ENCODE measurements at places on chromosomes 7 and 10. TPM values are rescaled to one million over a fixed set of nuclear protein-coding genes. Genes with fewer than 3 reads are reported as not detected.
A peak's percentile ranks its signal among the peaks of the same experiment; 100 is the strongest.

- peak; percentile 59 for DNase-seq
Observed at GRCh38 chr10:122459561-122460273, 1.6 kb upstream of the HTRA1 start.

DNA sequence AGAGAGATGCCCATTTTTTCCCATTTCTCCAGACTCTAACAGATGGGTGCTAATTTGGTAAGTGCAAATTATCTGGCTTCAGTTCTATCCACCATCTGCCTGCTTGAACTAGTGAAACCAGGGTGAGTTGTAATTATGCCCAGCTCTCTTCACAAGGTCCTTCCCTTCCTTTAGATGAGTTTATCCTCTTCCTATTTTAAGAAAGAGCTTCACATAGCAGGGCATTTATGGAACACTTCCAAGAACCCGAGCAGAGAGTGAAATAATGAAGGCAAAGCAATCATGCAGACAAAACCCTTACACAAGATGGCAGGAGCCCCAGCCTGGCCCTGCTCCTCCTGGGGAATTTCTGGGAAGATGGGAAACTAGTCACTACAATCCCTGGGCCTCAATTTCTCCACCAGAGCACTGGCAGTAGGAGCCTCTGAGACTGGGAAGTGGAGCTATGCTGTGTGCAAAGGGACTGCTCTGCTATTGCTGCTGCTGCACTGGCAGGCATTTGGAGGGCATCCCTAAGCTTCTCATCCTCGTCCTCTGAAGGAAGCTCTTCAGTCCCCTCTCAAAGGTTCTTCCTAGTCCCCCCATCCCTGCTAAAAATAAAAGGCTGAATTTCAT is 33.7 kb upstream of the PLXNA4 start:
- DNase-seq = no peak

- DNase-seq = no peak
Observed at GRCh38 chr10:58853668-58854067, 322.8 kb upstream of the PHYHIPL start.

DNA sequence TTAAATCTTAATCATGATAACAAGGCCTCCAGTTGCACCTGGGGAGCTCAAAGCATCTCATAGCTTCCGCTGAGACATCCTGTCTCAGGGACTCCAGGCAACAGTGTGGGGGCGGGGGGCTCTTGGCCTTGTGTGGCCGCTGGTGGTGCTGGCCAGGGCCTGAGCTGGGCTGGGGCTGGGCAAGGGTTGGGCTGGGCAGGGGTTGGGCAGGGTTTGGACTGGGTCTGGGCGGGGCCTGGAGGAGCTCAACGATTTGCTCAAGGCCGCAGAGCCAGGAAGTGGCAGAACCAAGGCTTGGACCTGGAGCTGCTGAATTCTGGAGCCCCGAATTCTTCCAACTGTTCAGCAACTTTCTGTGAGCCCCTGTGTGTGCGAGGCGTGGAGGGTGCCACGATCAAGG is 37.9 kb upstream of the PSMG3 start:
- no peak for DNase-seq

DNA sequence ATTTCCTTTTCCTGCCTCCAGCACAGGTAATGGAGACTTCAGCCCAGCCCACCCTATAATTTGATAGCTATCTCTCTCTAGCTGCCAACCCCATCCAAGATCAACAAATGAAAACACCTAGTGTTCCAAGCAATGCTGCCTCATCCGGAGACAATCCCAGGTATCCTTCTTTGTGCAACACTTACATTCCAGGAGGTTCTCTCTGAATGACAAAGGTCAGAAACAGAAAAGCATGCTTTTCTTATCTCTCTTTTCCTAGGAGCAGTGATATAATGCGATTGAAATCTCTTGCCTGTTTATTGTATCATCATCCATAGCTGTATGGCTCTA is 699.3 kb downstream of the INHBA start:
- DNase-seq = peak; percentile 53

GRCh38 chr7:28362812-28363211 is 49.5 kb upstream of the CREB5 start:
- no peak for DNase-seq

DNA sequence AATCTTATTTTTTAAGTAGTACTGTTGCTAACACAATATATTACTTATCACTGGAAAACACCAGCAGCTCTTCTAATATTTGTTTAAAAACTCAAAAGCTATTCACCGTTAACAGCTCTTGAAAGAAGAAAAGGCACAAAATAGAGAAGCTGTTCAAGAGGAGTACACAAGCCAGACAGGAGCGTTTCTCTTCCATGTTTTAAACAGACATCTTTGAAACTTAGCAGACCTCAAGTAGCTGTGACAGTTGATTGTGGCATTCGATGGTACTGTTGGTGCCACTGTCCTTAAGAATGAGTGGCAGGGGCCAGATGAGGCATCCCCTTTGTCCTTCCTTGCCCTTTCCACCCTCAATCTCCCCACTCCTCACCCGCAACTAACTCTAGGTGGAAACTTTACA is 81.6 kb upstream of the PRR15 start:
- no peak for DNase-seq

DNA sequence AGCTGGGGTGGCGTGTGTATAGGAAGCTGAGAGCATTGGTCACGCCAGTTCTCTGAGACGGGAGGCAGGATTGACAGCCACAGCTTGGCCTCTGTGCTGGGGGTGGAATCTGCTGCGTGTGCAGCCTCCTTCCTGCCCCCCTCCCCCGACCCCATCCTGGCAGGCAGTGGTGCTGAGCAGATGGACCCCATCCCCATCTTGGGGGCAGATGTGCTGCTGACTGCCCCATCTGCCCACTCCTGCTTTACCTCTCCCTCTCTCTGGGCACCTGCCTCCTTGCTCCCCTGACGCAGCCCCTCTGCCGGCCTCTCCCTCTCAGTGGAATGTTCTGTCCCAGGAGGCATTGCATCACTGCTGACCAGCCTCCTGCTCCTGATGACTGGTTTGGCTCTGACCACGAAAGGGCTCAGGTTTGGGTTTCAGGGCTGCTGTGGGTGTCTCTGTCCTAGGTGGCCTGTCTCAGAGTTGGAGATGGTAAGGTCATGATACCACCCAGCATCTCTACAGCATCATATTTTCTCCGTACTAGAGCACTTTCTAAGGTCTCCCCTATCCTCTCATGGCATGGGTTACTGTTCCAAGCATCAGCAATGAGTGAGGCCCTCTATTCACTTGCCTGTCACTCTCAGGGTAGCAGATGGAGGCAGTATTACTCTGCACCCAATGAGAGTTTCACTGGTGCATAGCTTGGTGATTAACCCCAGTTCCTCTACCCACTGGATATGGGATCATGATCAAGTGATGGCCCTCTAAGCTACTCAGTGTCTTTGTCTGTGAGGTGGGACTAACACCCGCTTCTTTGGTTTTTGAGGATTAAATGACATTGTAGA is 81.9 kb downstream of the RBM20 start:
- peak; percentile 32 for DNase-seq

DNA sequence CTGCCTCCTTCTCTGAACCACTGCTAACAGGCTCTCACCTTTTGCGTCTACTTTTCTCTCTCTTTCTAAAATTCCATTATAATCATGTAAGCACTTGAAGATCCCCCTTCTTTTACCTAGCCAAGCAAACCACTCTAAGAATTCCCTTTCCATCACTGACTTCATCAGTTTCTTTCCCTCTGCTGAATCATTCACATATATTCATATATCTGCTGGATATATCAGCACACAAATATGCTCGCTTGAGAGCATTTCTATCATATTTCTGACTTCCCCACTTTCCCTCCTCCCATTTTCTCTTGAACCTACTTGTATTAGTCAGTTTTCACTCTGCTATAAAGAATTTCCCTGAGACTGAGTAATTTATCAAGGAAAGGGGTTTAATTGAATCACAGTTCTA is 84.2 kb upstream of the LRRN3 start:
- peak; percentile 89 for DNase-seq

GRCh38 chr7:21243265-21243664 is 184.6 kb upstream of the SP4 start:
- DNase-seq = no peak

DNA sequence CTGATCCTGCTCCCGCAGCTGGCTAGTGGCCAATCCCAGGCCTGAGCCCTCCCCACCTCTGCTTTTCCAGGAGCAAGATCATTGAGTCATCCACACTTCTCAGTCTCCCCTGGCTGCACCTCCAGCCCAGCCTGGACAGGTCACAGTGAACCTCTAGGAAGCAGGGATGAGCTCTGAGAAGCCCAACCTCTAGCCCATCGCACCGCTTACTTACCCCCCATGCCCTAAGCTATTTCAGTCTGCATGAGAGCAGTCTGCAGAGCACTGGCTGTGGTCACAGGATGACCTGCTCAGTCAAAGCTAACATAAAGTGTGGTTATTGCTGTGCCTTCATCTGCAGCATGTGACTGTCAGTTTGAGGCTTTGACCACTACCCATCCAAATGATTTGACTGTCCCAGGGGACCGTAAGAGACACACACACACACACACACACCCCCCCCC is 129.2 kb downstream of the SORBS1 start:
- DNase-seq = no peak

GRCh38 chr10:69721690-69722310 is 79.9 kb upstream of the COL13A1 start:
- DNase-seq = peak; percentile 61

DNA sequence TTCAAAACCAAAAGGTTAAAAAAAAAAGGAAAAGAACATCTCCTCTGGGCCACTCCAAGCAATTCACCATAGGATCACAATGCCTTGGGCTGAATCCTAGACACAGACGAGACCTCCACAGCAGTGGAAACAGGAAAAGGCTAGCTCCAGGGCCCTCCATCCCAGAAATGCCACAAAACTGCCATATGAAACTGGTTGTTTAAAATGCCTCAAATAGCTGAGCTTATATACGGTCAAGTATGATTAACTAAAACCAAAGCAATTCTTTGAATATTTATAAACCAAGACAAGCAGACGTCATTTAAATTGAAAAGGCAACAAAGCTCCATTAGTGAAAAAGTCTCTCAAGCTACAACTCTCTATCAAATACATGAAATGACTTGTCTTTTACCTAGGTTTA is 63.1 kb downstream of the DOCK4 start:
- peak; percentile 69 for DNase-seq

DNA sequence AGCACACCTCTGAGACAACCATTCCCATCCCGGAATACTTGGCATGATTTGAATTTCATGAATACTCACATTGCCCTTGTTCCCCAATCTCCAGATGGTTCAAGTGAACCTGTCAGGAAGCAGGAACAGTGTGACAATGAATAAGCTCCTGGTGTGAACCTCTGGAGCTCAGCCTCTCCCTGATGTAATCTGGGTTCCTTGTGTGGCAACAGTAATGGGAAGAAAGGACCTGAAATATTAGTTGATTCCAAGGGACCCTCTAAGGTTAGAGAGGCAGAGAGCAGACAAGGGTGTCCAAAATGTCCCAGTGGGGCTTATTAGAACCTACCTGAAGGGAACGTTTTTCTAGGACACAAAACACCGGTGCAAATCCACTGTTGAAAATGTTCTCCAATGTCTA is 8.5 kb downstream of the OR2A7 start:
- DNase-seq = no peak

- DNase-seq = peak; percentile 74
Observed at GRCh38 chr7:106358103-106358663, 73.4 kb upstream of the NAMPT start.

- no peak for DNase-seq
Observed at GRCh38 chr7:139534096-139534495, 10.6 kb downstream of the CLEC2L start.

DNA sequence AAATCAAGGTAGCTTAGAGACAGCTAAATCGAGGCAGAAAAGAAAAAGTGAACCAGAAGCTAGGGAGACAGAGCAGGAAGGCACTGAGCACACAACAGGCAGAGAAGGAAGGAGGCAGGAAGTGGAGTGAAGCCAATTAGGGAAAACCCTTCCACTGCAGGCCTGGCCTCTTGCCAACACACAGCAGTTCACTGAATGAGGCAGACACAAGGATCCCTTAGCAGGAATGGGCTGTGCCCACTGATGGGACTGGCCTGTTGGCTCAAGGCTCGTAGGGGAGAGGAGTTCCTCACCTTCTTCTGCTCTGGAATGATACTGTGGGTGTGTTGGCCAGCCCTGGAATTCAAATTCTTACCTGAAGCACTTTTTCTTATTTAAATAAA is 220.3 kb upstream of the STK17A start:
- DNase-seq = no peak

DNA sequence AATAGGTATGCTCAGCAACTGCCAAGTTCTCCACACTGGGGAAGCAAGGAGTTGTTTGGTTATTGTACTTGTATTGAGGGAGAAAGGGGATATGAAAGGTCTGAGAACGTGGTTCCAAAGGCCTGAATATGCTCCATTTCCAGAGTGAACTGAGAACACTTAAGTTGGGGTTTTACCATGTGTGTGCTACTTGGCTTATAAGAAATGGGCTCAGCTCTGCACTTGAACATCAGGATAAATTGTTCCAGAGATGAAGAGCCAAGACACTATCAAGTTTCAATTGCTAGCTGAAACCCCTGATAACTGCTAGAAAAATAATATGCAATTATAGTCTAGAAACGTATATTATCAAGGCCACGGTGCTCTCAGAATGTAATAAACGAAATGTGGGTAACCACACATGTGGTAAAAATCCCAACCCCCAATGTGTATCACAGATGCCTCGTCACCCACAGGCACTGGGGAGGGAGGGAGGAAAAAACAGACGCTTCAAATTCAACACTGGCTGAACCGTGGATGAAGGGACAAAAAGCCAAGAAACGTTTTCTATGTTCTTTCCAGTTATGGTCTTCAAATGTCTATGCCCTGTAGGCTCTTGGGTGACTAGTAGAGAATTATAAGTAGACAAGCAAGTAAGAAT is 16.3 kb downstream of the ELMO1 start:
- DNase-seq = no peak

- peak; percentile 80 for DNase-seq
Observed at GRCh38 chr10:13299437-13300287, at the start of gene PHYH. Gene PHYH, minus strand, starts transcription at chr10:13300064. Its CDS starts 22 bp downstream, at chr10:13300042.

GRCh38 chr7:99729486-99730237 is 5.3 kb downstream of the CYP3A7 start:
- DNase-seq = no peak

DNA sequence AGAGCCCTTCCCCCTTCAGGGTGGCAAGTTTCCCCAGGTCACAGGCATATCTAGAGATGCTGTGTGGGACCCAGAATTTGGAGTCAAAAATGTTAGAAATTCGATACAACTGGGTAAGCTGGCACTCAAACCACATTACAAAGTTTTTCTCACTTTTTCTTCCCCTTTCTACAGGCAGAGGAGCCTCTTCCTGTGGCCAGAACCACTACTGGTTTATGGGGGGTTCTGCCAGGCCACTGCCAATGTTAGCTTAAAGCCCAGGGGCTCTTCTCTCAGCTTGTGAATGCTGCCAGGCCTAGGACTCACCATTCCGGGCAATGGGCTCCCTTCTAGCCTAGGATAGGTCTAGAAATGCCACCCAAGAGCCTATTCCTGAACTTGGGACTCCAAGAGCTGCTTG is 617.9 kb upstream of the PHF14 start:
- no peak for DNase-seq

The KIAA1217 gene
- 0.92 TPM for polyA plus RNA-seq

The TIMM23 gene
- 130 TPM for polyA plus RNA-seq

The TUBB8 gene
- polyA plus RNA-seq = not detected

The SLC26A3 gene
- not detected for polyA plus RNA-seq

The SLC26A4 gene
- polyA plus RNA-seq = 0.51 TPM

The TMEM176B gene
- polyA plus RNA-seq = 0.78 TPM

The KNDC1 gene
- 0.11 TPM for polyA plus RNA-seq

The ZMIZ1 gene
- 6.3 TPM for polyA plus RNA-seq

The VAX1 gene
- not detected for polyA plus RNA-seq

The ODAD2 gene
- 0.34 TPM for polyA plus RNA-seq

The FAM180A gene
- 15.6 TPM for polyA plus RNA-seq

The ADAM22 gene
- 0.33 TPM for polyA plus RNA-seq

The EBLN1 gene
- polyA plus RNA-seq = not detected

The ITPRID1 gene
- not detected for polyA plus RNA-seq

The GDF10 gene
- polyA plus RNA-seq = 6.2 TPM

The HGF gene
- polyA plus RNA-seq = 177 TPM

The MALRD1 gene
- polyA plus RNA-seq = 0.64 TPM

All from fibroblast of lung (primary cell).